Stimulated activated CD8-positive, alpha-beta memory T cell treated with anti-CD3 and anti-CD28 coated beads, Interleukin-15, amount 100 ng/mL, for 24 hours (primary cell): ENCODE measurements at places on chromosomes 2 and 18.

GRCh38 chr2:183070942-183071844 lies 7.4 kb upstream of the DUSP19 start:
- DNase-seq: no peak

DNA sequence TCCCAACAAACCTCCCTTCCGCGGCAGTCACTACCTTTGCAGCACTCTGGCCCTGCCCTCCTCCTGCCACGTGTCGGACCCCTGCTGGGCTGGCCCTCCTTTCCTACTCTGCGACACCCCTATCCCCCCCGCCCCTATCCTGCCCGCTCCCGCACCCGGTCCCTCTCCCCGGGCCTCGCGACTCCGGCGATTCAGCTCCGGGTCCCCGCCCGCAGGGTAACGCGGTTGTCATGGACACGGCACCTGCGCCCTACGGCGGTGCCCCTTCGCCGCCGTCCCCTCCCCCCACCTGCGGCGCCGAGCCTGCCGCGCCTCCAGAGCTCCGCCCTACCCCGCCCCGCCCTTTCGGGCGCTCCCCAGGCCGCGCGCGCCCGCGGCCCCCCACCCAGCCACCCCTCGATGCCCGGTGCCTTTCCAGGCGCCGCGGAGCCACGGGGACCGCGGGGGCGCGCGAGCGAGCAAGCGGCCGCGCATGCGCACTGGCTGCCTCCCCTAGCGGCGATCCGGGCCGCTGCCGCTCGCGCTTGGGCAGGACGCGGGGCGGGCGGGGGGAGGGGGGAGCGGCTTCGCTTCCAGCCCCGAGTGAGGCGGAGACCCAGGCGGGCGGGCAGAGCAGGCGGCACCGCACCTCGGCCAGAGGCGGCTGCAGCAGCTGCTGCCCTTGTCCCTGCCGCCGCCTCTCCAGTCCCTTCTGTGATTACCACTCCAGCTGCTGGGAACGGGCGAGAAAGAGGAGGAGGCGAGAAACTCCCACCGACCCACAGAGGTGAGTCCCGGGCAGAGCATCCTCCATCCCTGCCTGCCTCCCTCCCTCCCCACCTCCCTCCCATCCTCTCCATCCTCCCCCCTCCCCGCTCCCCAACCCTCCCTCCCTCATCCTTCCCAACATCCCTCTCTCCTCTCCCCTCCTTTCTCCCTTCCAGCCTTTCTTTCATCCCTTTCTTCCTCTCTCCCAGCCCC lies at the start of gene CTNNA2:
CTNNA2 (plus strand) TSS at position 610 of the 960 bp plus-strand sequence.
- no peak for DNase-seq

DNA sequence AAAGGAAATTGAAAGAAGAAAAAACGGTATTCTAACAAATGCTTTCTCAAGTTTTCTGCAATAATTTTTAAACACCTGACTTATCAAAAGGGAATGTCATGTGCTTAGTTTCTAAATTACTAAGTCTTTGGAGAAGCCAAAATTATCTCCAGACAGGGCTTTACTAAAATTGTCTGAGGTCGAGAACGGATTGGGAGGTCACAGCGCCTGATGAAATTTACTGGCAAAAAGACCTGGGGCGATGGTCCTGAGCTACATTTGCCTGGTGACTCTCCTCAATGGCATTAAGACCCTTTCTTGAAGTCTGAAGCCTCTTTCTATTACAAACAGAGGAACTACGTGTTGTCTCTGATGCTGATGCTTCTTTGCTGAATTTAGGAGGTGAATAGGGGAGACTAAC lies 291.8 kb upstream of the SESTD1 start:
- DNase-seq: no peak

- no peak for DNase-seq
Measured at GRCh38 chr2:109275120-109276012, 146.4 kb downstream of the SH3RF3 start.

GRCh38 chr2:127580167-127581049 lies 44.9 kb downstream of the MYO7B start:
- DNase-seq: no peak

DNA sequence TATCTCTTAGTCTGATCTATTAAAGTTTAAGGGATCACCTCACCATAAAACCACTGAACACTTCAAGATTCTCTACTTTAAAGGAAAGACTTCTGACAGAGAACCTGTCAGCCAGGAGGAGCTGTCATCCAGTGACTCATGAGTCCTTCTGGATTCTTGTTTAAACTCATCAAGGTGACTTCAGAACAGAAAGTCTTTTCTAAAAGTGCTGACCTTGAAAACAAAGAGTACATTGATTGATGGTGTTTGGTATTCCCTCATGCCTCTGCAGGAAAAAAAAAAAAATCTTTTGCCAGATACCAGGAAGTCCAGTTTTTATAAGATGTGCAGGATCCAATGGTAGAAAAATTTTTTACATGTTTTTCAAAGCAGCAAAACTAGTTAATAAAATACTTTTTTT lies 12.3 kb downstream of the DSG2 start:
- no peak for DNase-seq

- DNase-seq: no peak
Measured at GRCh38 chr2:224734949-224735348, 18.8 kb upstream of the CCDC195 start.

GRCh38 chr2:135785032-135785431 lies 43.4 kb downstream of the UBXN4 start:
- no peak for DNase-seq

GRCh38 chr2:137964066-137964858 lies at the start of gene HNMT:
TSS of gene HNMT (plus strand) at chr2:137964473. CDS start at chr2:137964492, 19 bp downstream.
- no peak for DNase-seq

DNA sequence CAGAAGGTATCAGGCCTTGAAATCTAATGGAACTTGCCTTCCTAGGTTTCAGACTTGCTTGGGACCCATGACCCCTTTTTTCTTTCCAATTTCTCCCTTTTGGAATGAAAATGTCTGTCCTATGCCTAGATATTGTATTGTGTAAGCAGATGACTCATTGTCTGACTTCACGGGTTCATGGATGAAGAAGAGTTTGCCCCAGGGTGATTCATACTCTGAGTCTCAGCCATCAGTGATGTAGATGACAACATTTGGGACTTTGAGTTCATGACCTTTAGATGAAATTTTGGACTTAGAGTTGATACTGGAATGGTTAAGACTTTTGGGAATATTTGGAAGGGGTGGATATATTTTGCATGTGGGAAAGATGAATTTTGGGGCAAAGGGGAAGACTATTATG lies 11.2 kb upstream of the SCYGR5 start:
- DNase-seq: no peak

DNA sequence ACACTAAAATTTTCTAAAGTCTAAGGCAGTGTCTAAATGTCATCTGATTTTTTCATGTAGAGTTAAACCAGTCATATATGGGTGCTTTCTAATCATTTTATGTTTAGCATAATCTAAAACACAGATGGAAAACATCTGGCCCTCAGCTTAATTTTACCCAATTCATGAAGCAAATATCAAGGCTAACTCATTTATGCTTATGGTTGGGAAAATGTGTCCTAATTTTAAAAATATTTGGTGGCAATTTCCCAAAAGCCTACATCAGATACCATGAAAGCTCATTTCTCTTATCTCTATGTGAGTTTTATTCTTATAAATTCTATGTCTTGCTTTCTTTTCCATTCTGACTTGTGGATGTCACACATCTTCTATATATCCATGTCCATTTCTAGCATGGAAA lies 7.2 kb downstream of the SP5 start:
- DNase-seq: no peak

- no peak for DNase-seq
Measured at GRCh38 chr2:78779761-78780160, 245.7 kb upstream of the REG3G start.

GRCh38 chr2:15766911-15767597 lies 173.3 kb upstream of the MYCN start:
- no peak for DNase-seq
